ENCODE measurements at places on chromosomes 2 and 18.

- no peak for DNase-seq
Observed at GRCh38 chr2:167855211-167855610, 392.2 kb downstream of the STK39 start.

DNA sequence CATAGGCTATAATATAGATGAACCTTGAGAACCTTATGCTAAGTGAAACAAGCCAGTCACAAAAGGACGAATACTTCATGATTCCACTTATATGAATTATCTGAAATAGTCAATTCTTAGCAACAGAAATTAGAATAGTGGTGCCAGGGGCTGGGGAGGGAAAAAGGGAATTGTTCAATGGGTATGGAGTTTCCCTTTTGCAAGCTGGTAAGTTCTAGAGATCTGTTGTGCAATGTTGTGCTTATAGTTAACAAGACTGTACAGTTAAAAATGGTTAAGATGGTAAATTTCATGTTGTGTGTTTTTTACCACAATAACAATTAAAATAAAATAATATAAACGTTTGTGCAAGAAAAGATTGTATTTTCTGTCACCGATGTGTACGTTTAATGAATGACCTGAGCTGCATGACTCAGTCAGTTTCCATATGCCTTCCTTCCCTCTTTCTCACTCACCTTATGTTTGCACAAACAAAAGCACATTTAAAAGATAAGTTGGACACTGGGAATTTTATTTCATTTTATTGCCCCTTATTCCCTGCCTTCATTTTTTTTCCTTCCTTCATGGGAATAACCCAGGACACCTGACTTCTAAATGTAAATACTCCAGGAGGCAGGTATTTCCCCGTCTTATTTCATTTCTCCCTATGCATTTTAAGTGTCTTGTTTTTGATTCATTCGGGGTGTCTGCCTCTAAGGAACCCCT is 143.7 kb upstream of the TTC39C start:
- peak; percentile 60 for DNase-seq

DNA sequence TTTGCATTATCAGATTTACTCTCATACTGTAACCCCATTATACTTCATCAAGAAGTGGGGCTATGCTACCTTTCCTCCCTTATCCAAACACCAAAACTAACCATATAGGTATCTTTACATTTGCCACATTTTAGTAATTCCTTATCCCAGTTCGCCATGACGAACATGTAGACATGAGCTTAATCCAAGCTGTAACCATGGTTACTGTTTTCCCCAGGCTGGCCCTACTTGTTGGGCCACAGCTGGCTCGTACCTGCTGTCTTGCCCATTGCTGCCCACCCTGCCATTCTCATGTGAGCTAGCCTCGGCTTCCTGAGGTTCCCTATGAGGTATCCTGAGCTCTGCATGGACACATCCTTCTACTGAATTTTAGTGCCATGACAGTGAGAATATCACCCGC is 117.7 kb downstream of the PARD3B start:
- DNase-seq = no peak

DNA sequence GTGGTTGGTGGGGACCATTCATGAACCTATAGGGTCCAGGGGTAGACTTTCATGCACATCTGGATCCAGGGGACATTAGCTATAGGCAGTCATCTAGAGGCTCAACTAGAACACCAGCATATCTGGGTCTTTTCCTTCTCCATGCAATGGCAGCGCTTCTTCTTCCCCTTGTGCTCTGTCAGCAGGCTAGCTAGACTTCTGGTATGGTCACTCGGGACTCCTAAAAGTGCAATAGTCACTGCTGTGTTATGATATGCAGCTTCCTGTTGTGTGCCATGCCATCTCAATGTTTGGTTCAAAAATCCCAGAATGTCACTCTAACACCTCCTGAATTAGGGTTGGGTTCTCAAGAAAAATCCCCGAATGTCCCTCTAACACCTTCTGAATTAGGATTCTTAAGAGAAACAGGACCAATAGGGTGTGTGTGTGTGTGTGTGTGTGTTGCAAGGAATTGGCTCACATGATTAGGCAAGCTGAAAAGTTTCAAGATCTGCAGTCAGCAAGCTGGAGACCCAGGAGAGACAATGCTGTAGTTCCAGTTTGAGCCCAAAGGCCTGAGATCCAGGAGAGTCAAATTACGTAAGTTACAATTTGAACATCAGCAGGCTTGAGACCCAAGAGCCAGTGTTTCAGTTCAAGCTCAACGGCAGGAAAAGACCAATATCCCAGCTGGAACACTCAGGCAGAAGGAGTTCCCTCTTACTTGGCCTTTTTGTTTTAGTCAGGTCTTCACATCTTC is 97.1 kb upstream of the LTBP1 start:
- no peak for DNase-seq

- no peak for DNase-seq
Observed at GRCh38 chr2:124319577-124319976, 294.5 kb downstream of the CNTNAP5 start.

DNA sequence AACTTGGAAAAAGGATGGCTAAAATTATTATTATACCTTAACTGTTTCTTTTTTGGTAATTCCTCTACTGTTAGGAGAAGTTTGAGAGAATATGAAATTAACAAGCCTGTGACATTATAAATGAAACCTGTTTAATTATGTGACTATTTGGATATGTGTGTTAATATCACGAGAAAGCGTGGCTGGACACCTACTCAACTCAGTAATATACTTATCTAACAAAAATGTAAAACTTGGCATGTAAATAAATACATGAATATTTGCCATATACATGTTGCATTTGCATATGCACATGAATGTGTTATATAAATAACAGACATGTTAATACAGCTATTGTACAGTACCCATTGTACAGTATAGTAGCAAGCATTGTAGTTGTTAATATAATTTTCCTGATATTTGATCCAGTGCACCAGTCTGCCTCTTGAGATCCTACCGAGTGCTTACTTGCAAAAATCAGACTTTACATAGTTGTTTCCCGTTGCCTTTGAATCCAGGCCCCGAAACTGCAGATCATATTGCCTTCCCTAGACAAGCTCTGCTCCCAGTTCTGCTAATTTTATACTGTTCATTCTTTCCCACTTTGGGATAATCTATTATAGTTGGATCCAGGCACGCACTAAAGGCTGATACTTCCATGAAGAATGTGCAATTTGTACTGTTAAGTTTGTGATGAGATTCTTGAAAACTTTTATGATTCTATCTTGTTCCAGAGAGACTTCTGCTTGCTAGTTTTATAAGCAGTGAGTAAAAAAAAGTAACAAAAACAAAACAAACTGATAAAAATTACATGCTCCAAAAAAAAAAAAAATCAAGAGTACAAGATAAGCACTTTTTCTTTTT is 395.6 kb downstream of the ARHGAP15 start:
- no peak for DNase-seq

DNA sequence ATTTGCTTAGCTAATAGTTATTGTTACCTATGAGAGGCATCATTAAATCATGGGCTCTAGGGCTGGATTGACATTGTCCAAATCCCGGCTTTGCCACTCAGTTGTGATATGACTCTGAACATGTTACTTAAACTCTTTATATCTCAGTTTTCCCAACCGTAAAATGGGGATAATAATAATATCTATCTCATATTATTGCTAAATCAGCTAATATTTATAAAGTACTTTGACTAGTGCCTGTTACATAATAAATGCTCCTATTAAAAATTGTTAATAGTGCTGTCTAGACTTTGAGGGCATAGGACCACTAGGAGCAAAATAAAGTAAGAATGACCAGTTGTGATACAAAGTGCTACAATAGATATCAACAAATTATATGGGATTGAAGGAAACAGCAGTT is 376.3 kb upstream of the FIGN start:
- no peak for DNase-seq

- DNase-seq = no peak
Observed at GRCh38 chr2:149928011-149928410, 340.4 kb upstream of the MMADHC start.

DNA sequence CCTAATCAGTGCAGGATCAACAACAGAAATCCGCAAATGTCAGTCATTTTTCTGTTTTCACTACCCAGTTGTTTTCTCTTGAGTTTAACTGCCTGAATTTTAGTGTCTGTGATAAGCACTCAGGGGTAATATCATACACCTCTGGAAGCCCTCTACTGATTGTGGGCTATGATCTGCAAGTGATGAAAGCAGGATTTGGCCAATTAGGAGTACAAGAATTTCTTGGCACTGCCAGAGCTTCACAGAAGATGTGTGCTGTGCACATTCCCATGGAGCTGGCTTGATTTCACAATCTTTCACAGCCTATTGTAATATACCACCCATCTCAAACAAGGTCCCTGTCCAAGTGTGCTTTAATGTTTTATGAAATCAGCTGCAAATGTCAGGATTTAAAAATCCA is 27.3 kb upstream of the TDRD15 start:
- DNase-seq = no peak

DNA sequence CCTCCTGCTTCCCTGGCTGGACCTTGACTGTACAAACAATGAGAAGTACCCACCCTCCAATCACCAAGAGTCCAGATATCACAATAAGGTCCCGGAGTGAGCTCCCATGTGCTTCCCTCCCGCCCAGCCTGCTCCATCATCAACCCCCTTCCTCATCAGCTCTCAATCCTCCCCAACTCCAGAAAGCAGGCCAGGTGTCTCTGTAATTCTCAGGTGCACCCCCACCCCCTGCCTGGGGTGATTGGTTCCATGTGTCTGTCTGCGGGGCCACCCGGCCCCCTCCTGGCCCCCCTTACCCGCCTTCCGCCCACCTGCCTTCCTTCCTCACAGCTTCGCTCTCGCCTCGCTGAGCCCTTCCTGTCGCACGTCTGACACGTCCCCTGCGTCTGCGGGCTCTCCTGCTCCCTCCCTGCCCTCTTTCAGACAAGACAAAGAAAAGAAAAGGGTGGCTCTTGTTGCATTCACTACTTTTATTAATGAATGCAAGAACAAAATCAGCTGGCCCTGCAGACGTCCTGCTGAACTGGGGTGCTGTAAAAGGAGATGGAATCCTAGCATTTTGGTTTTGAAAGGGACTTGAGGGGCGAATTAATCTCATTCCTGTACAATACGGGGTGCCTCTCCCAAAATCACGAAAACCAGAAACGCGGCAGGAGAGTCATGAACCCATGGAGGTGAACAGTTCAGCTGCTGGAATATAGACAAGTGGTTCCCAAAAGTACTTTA is 26.5 kb upstream of the IGFBP2 start:
- DNase-seq = no peak

DNA sequence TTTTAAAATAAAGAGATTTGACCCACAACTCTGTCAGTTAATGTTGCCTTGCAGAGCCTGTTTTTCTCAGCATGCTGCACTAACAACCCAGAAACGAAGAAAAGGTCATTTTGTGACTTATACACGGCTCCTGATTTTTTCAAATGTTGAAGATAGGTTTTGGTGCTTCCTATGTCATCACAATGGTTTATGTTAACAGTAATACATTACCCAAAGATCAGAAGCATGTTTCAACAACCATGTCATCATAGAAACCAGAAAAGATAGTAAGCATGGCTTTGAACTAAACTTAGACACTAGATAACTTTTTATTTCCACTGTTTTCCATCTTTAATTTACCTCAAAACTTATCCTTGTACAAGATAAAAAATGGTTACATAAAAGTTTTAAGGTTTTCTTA is 10.1 kb downstream of the BAZ2B start:
- DNase-seq = no peak

- DNase-seq = peak; percentile 53
Observed at GRCh38 chr2:240275386-240275785, 134.9 kb upstream of the OTOS start.

DNA sequence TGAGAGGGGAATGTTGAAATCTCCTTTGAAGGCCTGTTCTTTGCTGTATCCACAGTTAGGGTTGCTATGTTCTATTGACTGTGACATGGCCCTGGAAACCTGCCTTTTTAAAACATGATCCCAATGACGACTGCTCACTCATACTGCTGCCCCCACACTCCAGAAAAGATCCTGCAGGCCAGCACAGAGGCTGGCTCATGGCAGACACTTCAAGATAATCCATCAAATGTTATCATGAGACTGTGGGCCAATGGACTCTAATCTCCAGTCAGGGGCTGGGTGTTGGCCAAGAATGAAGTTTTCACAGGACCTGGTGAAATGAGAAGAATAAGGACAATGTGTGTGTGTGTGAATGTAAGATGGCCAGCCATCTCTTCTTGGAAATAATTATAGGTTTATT is 59.0 kb upstream of the THOC1 start:
- no peak for DNase-seq

GRCh38 chr2:232815569-232815968 is 39.2 kb upstream of the KCNJ13 start:
- no peak for DNase-seq

- DNase-seq = peak; percentile 69
Observed at GRCh38 chr2:219308142-219309101, 779 bp downstream of the PTPRN start.

DNA sequence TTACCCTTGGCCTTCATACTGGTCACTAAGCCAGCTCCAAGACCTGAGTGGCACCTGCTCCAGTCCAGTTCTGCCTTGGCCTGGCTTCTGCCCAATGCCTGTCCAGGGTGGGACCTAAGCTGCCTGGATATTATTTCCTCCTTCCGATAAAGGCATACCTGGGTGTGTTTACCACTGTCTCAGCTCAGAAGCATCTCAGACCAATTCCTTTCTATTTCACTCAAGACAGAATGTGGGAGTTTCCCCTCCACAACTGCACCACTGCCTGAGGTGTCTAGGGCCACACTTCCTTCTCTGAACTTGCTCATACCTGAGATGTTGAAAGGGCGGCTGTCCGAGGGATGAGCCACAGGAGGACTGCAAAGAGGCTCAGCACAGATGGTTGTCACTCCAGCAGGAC is 18.4 kb upstream of the CAB39 start:
- peak; percentile 97 for DNase-seq

GRCh38 chr2:6730003-6730402 is 135.7 kb downstream of the CMPK2 start:
- DNase-seq = no peak

DNA sequence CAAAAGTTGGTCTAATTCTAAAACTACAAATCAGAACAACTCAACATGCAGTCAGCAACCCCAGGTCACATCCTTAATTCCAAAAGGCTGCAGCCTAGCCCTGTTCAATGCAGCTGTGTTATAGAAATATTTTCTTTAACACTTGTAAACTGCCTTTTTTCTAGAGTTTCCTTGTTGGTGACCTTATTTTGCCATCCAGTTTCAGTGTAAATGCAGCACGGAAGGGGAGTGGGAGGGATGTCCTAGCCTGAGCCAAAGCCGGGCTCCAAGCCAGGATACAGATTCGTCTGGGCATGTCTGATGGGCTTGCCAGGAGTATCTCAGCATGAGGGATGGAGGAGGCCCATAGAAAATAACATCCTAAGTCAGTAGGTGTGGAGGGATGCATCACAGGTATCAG is 17.7 kb upstream of the SP3 start:
- peak; percentile 93 for DNase-seq

Data from epithelial cell of esophagus (primary cell).